ENCODE measurements at places on chromosomes 7 and 10.
A peak's percentile ranks its signal among the peaks of the same experiment; 100 is the strongest.

GRCh38 chr10:15147594-15148392 lies 20.7 kb downstream of the NMT2 start:
- no peak for DNase-seq

DNA sequence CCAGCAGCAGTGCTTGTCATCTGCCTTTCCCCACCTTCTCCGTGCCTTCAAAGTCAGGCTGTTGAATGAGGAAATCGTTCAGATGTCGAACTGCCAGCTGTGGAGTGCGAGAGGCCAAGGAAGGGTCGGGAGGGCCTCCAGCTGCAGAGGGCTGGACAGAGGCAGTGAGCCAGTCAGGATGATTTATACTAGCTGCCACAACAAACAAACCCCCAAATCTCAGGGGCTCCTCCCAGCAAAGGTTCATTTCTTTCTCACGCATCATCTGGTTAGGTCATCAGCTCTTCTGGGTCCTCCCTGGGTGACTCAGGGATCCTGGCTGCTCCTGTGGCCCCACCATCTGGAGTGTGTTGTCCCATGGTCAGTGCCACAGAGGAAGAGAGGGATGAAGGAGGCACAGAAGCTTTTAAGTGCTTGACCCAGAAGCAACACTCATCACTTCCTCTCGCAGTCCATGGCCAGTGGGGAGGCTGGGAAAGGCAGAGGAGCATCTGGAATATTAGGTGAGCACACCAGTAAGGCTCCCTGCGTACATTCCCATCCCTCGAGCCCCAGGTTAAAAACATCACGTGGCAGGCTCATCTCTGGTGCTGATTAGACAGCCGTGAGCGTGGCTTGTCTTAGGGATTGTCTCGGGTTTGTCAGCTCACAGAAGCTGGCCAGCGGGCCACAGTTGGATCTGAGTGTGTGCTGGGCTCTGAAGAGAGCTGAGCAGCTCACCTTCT lies 140.7 kb downstream of the RGS10 start:
- DNase-seq: peak; percentile 100

DNA sequence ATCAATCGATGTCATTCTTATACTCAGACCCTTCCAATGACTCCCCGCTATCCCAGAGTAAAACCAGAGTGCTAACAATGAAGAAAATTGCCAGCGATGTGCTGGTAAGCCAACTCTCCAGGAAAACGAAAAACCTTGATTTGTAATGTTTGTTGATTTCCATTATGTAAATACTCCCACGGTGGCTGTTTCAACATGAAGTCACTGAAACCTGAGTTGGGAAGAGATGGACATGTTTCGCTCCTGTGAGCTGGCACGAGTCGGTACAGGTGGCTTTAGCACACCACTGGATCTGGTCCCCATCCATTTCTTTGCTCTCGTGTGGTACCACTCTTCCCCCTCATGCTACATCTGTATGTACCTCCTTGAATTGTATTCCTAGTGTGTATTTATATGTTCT lies 52.9 kb downstream of the AP3M1 start:
- no peak for DNase-seq

GRCh38 chr10:128744811-128745305 lies 618.6 kb upstream of the MKI67 start:
- no peak for DNase-seq

DNA sequence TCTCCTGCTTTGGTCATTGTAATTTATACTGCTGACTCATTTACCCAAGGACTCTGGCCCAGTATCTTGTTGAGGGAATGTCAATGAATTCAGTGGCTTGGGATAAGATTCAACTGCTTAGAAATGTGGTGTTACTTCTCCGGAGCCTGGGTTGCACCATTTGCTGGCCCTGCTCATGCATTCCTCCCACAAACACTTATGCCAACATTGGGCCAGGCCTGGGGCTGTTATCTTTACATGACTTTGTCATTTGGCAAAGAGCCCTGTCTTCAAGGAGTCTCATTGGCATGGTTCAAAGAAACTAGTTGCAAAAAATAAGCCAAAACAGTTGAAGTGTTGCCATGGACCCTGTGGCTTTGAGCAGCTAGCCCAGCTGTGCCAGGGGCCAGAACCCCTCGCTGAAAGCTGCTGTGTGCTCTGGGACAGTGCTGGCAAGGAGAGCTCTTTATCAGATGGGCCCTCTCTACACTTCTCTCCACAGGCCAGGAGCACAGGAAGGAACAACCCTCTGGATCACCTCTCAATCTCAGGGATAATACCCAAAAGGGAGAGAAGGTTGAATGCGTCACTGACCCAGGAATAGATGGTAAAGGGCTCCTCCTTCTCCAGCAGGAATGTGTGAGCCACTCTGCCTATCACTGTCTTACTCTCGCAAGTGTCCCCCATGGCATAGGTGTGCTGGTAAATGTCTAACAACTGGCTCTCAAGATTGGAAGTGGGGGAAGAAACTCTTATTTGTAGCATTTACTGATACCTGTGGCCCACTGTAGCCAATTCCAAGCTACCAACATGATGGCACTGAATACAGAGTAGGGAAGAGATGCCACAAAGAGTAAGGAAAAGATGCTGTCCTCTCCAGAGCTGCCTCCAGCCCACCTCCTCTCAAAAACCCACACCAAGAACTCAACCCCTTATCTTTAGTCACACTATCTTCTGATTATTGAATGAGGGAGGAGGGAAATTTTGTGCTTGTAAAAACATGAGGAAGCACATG lies 23.5 kb upstream of the PDE1C start:
- DNase-seq: peak; percentile 17

DNA sequence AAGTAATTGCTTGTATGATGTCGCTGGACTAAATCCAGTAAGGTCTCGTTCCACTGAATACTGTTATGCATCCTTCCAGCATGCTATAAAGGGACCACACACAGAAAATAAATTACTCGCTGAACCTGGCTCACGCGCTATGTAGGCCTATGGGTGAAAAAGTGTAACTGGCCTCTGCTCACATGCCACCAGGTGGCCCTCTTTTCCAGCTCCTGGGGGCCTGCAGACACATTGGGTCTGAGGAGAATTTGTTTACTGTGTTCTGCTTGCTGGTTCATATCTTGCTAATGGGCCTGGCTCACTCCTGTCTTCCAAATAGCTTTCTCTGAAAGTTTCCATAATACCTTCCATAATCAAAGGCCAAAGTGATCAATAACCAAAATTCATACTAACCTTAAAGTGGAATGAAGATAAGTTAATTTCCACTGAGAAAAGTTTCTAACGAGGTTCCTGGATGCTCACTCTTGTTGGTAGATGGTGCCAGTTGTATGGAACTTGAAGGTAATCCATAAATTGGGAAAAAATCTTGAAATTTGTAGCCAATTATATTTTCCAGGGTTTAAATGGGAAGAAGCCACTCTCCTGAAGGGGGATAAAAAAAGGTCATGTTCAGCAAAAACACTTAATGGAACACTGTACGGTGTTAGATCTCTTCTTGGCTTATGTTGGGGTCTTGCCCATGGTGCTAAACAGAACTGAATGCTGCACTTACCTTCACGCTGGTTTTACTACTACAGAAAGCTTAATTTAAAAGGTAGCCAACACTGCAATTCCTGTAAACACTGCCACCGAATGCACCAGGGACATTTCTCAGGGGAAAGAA lies 27.0 kb upstream of the ZPBP start:
- no peak for DNase-seq

DNA sequence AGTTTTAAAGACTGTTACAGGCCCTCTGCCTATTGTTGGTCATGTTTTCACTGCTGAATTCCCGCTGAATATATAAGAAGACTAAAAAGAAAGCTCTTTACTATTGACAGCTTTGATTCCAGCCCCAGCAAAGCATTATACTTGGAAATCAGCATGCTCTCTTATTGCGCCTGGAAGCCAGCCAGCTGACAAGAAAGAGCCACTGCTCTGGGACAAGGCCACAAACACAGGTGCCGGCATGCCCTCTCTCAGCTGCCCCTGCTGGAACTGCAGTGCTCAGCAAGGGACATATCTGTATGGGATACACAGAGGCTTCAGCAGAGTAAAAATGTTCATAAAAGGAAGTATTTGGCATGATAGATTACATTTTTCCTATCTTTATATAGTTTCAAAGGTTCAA lies 523.9 kb downstream of the ADRA2A start:
- DNase-seq: no peak

- no peak for DNase-seq
These were observed 4.4 kb downstream of the ZMIZ1 start for GRCh38 chr10:79072994-79073645.

DNA sequence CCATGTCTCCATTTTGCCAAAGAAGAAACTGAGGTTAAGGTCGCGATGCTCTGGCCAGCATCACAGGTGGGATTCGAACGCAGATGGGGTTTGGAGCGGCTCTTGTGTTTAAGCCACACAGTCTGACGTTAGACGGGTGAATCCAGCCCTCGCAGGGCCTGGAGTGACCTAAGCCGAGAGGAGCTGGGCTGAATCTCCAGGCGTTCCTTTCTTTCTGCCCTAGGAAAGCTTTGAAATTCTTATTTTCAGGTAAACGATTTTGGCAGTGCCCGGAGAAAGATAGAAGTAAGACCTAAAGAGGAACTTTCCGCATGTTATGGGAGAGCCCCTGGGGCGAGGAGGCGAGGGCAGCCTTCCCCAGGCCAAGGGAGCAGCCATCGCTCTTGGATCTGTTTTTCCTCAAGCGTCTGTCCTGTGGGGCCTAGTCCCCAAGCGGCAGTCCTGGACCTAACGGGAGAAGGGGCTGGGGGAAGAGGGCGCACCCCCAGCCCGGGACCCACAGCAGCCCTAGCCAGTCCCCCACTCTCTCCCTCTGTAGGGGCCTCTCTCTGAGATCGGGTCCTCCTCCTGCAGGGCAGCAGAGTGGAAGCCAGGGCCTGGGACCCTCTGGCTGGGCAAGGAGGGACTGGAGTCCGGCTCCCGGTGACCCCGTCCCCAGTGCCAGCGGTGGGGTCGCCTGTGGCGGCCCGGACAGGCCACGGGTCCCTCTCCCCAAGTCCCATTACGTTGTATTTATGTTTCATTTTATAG lies 8.9 kb upstream of the LBX1 start:
- no peak for DNase-seq

GRCh38 chr7:27345164-27345887 lies 102.7 kb downstream of the EVX1 start:
- DNase-seq: no peak

- DNase-seq: peak; percentile 61
These were observed 15.7 kb downstream of the PPP3CB start for GRCh38 chr10:73480158-73480557.

DNA sequence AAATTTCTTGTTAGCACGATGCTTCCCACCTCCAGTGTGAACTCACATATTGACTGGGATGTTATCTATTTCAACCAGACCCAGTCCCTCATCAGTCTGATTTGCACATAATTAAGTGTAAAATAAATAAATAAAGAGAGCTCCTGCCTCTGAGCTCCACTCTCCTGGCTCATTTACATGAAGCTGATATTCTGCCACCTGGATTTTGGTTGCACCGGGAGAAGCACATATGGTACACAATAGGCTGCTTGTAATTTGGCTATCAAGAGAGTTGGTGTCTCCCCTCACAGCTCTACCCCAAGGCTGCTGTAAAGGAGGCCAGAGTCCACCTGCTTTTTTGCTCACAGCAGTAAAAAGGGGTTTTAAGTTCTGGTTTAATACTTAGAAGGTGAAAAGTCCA lies 610.5 kb downstream of the KCNMA1 start:
- no peak for DNase-seq

GRCh38 chr7:158710651-158711102 lies 6.1 kb upstream of the NCAPG2 start:
- DNase-seq: peak; percentile 82

DNA sequence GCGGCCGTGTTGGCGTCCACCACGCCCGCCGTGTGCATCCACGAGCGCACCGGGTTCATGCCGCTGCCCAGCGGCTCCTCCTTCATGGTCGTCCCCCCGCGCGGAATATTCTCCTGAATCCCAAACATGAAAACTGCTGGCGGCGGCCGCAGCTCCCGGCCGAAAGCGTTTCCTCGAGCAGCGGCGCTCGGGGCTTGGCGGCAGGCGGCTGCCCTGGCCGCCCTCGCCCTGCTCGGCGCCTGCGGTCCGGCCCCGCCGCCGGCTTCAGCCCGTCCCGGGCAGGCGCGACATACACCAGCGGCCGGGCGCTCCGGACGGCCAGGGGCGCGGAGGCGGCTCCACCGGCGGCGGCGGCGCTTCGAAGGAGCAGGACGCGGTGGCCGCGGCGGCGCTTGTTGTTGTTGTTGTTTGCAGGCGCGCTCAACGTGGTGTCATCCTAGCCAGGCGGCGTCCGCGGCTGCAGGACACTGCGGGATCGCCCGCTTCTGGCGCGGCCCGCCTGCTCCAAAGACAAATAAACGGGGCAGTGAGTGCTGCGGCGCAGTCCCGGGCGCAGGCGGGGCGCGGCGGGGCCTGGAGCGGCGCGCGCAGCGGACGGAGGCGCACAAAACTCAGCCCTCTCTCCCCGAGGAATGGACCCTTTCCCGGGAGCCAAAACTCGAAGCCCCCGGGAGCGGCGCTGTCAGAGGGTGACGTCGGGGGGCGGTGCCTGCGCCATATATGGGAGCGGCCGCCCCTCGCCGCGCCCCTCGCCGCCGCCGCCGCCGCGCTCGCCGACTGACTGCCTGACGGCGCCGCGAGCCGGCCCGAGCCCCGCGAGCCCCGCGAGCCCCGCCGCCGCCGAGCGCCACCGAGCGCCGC lies at the start of gene EBF3:
TSS of gene EBF3 (minus strand) at position 634 of the 861 bp plus-strand sequence. CDS start at position 128, 506 bp downstream.
- peak; percentile 65 for DNase-seq

- DNase-seq: peak; percentile 94
These were observed at the start of gene GTPBP10 for GRCh38 chr7:90346336-90347125. GTPBP10 (plus strand) TSS chr7:90346716; CDS start chr7:90346742, 26 bp downstream.

GRCh38 chr10:97542169-97543024 lies 30.2 kb upstream of the ANKRD2 start:
- DNase-seq: peak; percentile 98

DNA sequence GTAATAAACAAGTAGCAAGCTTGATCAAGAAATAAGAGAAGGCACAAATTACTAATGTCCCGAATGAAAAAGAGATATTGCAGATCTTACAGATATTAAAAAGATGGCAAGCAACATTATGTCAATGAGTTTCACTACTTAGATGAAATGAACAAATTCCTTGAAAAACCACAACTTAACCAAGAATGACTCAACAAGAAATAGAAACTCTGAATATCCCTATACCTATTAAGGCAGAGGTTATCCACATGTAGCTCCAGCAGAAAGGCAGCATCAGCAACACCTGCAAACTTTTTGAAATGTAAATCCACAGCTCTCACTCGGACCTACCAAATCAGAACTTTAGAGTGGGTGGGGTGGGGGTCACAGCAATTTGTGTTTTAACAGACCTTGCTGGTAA lies 33.6 kb downstream of the PDE1C start:
- peak; percentile 21 for DNase-seq

All from fibroblast of mammary gland (primary cell).